ENCODE measurements at places on chromosomes 2 and 18.

GRCh38 chr2:226308986-226309385, 490.6 kb downstream of the IRS1 start:
- no peak for DNase-seq

DNA sequence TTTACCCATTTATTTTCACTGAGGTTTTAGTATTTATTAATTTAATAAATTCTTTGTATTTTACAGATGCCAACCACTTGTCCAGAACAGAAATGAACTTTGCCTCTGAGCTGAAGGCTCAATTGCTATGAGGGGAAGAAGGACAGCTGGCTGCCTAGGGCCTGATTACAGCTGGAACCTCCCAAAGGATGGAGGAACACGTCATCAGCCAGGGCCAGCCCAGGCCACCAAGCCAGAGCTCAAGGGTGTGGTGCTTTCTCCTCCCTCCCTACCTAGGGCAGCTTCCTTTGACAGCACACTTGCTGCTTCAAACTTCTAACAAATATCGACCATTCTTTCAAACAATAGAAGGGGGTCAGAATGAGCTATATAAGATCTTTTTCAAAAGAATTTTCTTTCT, 19.7 kb upstream of the RIOK3 start:
- DNase-seq, result no peak

GRCh38 chr2:205766779-205767359, 84.6 kb downstream of the NRP2 start:
- peak; percentile 54 for DNase-seq

DNA sequence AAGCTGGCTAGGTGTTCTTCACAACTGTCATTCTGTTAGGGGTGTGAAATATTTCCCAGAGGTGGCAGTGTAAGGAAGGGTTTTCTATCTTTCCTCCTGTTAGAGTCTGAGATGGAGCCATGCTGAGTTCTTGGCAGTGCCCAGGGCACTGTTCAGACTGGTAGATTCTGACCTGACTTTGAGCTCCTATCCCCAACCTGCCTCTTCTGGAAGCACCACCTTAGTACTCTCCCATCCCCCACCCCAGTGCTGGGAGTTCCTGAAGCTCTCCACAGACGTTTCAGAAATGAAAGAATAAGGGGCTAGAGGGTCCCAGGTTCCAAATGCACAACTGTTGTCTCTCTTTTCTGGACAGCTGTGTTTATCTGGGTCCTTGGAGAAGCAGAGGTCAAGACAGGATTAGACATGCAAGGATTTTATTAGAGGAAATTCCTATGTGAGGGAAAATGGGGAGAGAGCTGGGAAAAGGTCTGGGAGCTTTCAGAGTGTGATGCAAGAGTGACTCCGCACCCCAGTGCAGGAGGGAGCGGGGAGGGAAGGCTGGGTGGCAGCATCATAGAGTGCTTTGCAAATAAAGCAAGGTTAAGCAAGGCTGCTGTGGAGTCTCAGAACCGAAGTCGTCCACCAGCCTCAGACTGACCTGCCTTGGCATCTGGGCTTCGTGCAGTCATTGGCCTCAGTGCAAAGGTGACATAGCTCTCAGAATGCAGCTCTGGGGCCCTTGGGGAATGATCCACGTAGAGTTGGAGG, 75.5 kb downstream of the SLC4A3 start:
- no peak for DNase-seq

DNA sequence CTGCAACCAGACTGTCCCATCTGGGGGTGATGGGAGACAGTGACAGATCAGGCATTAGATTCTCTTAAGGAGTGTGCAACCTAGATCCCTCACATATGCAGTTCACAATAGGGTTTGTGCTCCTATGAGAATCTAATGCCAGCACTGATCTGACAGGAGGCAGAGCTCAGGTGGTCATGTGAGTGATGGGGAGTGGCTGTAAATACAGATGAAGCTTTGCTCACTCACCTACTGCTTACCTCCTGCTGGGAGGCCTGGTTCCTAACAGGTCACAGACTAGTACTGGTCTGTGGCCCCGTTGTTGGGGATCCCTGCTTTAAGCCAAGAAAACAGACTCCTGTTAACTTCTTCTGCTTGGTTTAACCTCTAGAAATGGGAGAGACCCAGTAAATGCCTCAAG, 3.2 kb downstream of the CYP27A1 start:
- no peak for DNase-seq

DNA sequence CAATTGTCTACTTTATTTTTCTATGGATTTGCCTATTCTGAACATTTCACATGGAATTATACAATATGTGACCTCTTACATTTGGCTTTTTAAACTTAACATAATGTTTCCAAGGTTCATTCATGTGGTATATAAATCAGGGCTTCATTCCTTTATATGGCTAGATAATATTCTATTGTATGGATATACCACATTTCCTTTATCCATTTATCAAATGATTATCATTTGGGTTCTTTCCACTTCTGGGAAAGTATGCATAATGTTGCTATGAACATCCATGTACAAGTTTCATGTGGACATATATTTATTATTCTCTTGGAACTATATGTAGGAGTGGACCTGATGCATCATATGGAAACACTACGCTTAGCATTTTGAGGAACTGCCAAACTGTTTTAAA, 99.7 kb upstream of the NCKAP5 start:
- no peak for DNase-seq

Data from germinal center (tissue), 1 donor.